ENCODE measurements at places on chromosomes 16 and 17.

DNA sequence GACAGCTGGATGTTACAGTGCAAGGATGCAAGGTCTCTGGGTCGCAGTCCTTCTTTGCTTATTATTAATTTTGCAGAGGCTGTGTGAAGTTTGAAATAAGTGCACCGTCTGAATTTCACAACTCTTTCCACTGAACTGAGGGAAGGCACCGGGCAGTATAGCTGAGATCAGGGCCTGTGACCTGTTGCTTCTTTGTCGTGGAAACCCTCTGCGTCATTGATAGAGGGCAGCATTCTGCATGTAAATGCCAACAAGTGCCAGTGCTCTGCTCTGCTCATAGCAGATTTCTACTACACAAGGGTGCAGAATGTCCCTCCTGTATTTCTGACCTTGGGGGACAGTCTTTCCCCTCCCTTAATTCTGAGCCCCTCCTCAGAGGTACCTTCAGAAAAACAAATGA lies 26.0 kb downstream of the CD300LF start:
- no peak for DNase-seq

GRCh38 chr16:52757746-52758472 lies 211.0 kb upstream of the TOX3 start:
- DNase-seq: no peak

- DNase-seq: no peak
Measured at GRCh38 chr17:28247671-28248555, 71.1 kb upstream of the TMEM97 start.

- no peak for DNase-seq
Measured at GRCh38 chr17:17144061-17144460, 62.1 kb downstream of the PLD6 start.

- no peak for DNase-seq
Measured at GRCh38 chr17:8791910-8792270, 7.3 kb downstream of the MFSD6L start.

GRCh38 chr17:2393954-2394749 lies 6.7 kb downstream of the MNT start:
- no peak for DNase-seq

- DNase-seq: no peak
Measured at GRCh38 chr17:67381929-67382257, 4.8 kb downstream of the PITPNC1 start.

DNA sequence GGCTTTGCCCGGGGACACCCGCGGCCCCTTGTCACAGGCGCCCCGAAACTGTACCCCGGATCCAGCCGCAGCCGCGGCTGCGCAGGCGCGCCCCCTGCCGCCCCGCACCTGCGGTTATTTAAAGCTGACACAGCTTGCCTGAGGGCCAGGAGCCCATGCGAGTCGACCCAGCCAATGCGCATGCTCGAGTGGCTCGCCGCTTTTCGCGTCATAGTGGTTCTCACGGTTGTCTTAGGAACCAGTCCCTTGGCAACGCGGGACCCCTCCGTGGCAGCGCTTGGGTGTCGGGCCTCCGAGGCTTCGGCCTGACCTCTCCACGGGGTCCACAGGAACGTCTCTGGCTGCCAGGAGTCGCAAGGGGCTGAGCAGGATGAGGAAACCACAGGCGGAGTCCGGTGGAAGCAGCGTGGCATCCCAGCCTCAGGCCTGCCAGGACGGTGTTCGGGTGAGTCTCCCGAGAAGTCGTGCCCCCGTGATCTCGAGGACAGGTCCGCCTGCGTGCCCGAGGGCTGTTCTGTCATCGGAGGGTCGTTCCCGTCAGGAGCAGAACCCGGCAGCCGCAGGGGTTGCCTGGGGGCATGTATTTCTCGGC lies 716.9 kb downstream of the KCNJ18 start:
- DNase-seq: no peak

GRCh38 chr17:11205659-11206058 lies 35.4 kb upstream of the SHISA6 start:
- no peak for DNase-seq

GRCh38 chr16:48110982-48111381 lies 44.8 kb downstream of the ABCC12 start:
- DNase-seq: no peak

GRCh38 chr17:57067781-57068180 lies 17.3 kb upstream of the AKAP1 start:
- no peak for DNase-seq

DNA sequence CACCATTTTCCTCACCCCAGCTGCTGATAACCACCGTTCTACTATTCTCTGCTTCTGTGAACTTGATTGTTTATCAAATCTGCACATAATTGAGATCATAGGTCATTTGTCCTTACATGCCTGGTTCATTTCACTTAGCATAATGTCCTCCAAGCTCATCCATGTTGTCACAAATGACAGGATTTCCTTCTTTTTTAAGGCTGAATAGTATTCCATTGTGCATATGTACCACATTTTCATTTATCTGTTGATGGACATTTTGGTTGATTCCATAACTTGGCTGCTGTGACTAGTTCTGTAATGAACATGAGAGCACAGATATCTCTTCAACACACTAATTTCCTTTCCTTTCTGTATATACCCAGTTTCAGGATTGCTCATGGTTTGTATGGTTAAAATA lies 225.3 kb upstream of the TBX2 start:
- no peak for DNase-seq

Measured in activated CD8-positive, alpha-beta memory T cell treated with anti-CD3 and anti-CD28 coated beads for 1 hour (primary cell).